Cerebellum (tissue), 4 donors: ENCODE measurements at places on chromosomes 5 and 9. TPM values are rescaled to one million over a fixed set of nuclear protein-coding genes. Genes with fewer than 3 reads are reported as not detected.

The PLEKHG4B gene
- total RNA-seq: 8.2 TPM

DNA sequence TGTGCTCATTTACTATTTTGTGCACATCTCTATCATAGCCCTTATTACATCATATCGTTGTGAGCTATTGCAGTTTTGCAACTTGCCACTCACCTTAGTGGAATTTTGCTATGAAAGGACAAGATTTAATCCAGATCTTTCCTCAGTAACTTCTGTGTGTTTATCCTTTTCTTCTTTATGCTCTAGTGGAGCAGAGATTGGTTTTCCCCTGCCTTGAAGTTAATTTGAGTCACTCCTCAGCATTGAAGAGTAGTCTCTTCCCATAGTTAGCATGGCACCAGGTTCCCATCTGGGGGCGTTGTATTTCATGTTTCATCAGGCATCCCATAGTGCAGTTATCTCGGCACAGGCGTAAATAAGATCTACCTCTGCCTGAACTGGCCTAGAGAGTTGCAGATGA lies 510.4 kb downstream of the PSAT1 start:
- DNase-seq: no peak

GRCh38 chr5:117801583-117801982 lies 1186.8 kb downstream of the DTWD2 start:
- DNase-seq: no peak

DNA sequence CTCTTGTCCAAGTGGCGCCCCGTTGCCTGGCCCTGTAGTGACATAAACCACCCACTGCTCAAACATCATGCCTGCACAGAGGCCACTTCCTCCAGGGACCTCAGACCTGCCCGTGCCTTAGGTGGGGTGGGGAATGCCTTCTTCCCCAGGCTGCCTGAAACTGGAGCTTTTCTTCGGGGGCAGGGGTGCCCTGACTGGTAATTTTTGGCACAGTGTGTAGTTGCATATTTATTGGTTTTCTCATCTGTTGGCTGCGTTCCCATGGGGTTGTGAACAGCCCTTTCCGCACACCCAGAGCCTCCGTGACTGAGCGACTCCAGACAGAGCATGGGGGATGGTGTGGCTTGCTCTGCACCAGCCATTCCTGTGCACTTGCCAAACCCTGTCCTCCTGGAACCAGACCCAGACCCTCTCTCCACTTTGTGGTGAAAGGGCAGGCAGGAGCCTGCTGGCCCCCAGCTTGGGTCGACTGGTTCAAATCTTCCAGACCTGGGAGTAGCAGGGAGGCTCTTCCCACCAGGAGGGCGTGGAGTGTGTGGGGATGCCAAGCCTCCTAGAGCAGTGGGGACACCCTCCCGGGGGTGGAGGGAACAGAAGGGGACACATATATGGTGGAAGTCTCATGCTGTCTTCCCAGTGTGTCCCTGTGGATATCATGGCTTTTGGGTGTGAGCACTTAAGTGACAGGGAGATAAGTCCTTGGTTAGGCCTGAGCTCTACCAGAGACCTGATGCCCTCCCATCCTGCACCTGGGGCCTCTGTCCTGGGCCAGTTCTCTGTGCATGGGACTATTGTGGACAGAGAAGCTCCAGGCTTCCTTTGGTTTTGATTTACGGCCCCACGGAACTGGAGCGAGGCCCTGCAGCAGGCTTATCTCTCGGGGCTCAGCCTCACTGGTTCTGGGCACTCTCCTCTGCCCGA lies 39.6 kb downstream of the WNK2 start:
- no peak for DNase-seq

GRCh38 chr5:113271015-113271414 lies 163.8 kb downstream of the TSSK1B start:
- no peak for DNase-seq
